Vagina (tissue), 2 donors: ENCODE measurements at places on chromosomes 11 and 22. TPM values are rescaled to one million over a fixed set of nuclear protein-coding genes. Genes with fewer than 3 reads are reported as not detected.

DNA sequence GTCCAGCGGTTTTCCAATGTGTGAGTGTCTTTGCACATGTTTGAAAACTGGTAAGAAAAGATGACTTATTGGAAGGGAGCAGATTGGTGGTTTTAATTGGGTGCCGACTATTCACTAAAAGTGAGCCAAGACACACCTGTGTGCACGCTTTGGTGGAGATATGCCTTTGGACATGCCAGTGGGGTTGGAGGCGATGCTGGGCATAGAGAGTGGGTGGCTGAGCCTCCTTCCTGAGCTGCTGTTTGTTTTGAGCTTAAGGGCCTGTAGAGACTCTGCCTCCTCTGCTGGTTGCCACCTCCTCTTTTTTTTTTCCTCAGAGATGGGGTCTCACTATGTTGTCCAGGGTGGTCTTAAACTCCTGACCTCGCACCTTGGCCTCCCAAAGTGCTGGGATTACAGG lies 9.5 kb downstream of the IGHMBP2 start:
- H3K4me1 ChIP-seq, result no peaks in the 10 kb centered on the region
- no peak overlapping the region for H3K4me3 ChIP-seq
- DNase-seq, result no peak
- no peak overlapping the region for H3K27ac ChIP-seq
- H3K36me3 ChIP-seq, result no peaks in the 10 kb centered on the region

DNA sequence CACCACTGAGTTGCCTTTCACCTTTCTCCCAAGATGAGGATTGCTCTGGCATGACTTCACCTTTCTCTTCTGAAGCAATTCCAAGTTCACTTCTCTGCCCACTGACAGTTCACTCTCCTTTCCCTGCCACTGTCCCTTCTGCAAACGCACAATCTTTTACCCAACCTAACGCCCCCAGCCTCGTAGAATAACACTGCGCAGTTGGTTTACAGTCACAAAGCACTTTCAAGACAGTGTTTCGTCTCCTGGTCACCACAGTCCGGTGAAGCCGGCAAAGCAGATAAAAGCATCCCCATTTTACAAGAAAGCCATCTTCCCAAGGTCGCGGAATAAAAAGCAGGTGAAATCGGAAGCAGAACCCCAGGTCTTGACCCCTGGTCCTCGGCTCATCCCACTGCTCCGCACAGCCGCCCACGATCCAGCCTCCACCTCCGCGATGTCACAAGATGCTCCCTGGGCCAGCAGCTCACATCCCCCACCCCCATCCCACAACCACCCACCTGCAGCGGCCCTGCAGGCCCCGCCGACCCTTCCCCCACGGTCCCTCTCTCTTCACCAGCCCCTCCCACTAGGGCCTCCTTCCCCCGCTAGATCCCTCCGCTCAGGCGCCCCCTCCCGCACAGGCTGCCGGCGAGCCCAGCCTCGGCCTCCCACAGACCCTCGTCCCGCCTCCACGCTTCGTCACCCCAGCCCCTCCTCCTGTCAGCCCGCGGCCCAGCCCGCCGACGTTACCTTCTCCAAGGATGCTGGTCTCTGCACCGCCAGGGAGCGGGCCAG lies 585 bp downstream of the PI4KA start:
- H3K27me3 ChIP-seq, result no peaks in the 10 kb centered on the region
- no peak for DNase-seq
- peaks cover 78% of the 10 kb centered on the region for H3K4me1 ChIP-seq
- H3K4me3 ChIP-seq, result peak overlapping the region; percentile 79
- peak overlapping the region; percentile 85 for H3K27ac ChIP-seq
- no peaks in the 10 kb centered on the region for H3K36me3 ChIP-seq

DNA sequence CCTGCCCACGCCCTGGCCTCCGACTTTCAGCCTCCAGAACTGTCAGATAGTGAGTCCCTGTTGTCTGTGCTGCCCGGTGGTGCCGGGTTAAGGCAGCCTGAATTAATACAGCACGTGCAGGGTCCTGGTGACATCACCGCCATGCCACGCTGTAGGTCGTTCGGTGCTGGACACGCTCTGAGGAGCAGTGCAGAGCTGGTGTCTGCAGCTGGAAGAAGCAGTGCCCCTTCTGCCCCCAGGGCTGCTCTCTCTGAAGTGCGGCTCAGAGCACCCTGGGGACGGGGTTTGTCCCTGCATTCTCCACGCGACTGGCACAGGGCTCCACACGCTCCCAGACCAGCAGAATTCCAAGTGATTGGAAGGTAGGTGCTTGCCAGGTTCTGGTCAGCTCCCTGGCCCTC lies 831.5 kb downstream of the TBC1D22A start:
- peak; percentile 54 for DNase-seq
- no peak overlapping the region for H3K4me3 ChIP-seq
- H3K27me3 ChIP-seq, result no peaks in the 10 kb centered on the region
- H3K36me3 ChIP-seq, result no peaks in the 10 kb centered on the region

KLHL35 gene
- not detected for total RNA-seq

RCOR2 gene
- total RNA-seq, result not detected

OR51B2 gene
- total RNA-seq, result not detected

DNA sequence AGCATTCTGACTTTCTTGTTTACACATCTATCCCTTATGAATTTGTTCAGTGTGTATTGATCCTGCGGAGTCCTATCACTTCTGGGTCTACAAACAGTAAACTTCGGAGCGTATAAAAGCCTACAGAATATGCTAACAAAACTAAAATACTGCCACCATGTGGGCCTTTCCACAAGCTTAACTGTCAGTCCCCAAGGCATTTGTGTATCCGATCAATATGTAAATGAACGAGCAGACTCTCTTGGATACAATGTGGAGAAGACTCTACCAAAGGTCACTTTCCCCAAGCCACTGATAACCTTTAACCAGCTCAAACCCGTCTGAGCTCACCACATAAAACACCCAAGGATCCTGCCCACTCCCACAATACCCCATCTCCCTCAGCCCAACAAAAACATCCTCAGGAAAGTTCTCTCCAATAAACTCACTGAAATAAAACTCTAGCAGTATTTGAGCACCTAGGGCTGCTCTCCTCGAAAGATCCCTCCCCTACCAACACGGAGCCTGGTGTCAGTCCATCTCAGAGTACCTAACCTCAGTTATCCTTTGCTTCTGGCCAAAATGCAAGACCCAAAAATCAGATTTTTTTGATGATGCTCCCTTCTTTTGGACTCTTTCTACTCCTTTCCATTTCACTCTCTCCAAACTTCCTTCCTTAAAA lies 17.8 kb downstream of the ADA2 start:
- H3K36me3 ChIP-seq, result no peaks in the 10 kb centered on the region
- H3K4me3 ChIP-seq, result no peak overlapping the region
- H3K27me3 ChIP-seq, result no peaks in the 10 kb centered on the region
- DNase-seq, result no peak
- H3K27ac ChIP-seq, result no peak overlapping the region
- peaks cover 8% of the 10 kb centered on the region for H3K4me1 ChIP-seq

DNA sequence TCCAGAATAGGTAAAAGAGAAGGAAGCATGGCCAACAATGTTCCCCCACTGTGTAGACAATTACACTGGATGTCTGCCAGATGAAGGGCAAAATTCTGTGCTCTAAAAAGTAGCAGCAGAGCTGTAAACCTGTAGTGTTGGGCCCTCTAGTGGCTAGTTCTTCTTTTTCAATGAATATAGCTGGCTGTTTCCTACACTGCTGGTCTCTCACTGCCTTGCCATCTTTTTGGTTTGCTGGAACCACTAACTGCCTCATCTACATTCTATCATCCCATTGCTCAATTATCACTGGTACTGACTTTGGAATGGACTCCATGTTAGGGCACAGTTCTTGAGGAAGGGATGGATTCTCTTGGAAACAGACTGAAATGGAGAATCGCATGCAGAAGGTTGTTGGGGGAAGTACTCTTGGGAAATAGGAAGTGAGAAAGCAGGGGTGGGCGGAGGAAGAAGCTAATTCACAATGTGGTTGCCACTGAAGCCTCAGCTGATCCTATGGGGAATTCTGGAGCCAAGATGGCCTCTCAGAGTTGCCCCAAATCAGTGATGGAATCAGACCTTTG lies 17.9 kb downstream of the KCNE3 start:
- H3K4me1 ChIP-seq, result peaks cover 4% of the 10 kb centered on the region
- H3K27ac ChIP-seq, result no peak overlapping the region
- DNase-seq, result no peak
- no peaks in the 10 kb centered on the region for H3K27me3 ChIP-seq
- no peak overlapping the region for H3K4me3 ChIP-seq

TRIM48 gene
- total RNA-seq, result not detected

DNA sequence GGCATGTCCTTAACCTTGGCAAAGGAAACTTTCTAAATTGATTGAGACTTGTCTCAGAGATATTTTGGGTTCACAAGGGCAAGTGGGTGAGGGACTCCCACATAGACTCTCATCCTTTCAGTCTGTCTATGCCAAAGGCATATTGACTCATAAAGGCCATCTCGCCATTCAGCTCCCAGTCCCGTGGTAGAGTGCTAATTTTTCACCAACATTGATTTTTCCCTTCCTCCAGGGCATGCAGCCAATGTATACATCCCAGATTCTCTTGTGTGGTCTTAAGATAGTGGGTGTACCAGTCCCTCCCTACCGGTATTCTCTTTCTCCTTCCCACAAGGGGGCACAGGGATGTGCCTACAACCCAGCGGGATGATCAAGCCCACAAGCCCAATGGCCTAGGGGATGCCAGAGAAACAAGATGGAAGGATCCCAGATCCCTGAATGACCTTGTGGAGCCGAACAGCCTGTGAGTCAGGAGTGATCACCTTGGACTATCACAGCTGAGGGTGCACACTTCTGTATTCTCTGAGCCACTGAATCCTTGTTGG lies 7.9 kb downstream of the C11orf96 start:
- H3K36me3 ChIP-seq, result no peaks in the 10 kb centered on the region
- no peak for DNase-seq
- H3K27me3 ChIP-seq, result no peaks in the 10 kb centered on the region
- no peak overlapping the region for H3K4me3 ChIP-seq

DNA sequence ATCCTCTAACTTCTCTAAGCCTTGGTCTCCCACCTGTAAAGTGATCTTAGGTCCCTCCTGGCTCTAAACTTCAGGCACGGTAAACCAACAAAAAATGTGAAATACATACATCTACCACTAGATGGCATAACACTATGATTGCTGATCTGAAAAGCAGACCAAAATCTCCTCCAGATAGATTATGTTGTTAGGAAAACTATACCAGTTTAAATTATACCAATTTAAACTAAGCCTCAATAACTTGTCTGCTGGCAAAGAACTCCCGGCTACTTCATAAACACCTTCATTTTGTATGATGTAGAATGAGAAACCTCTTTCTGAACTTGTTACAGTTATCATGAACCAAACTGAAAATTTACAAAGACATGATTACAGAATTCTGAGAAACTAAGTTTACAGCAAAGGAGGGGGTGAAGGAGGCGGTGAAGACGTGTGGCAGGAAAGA lies 85.9 kb downstream of the SBF2 start:
- H3K27ac ChIP-seq, result no peak overlapping the region
- DNase-seq, result no peak
- H3K4me3 ChIP-seq, result no peak overlapping the region
- H3K27me3 ChIP-seq, result no peaks in the 10 kb centered on the region
- H3K36me3 ChIP-seq, result no peaks in the 10 kb centered on the region

OR2AG1 gene
- total RNA-seq, result not detected

- H3K27me3 ChIP-seq, result no peaks in the 10 kb centered on the region
- DNase-seq, result no peak
- peaks cover 7% of the 10 kb centered on the region for H3K36me3 ChIP-seq
- H3K4me3 ChIP-seq, result no peak overlapping the region
These were observed 29.5 kb upstream of the TESMIN start for GRCh38 chr11:68780829-68781228.

- no peaks in the 10 kb centered on the region for H3K36me3 ChIP-seq
- H3K27ac ChIP-seq, result no peak overlapping the region
- H3K27me3 ChIP-seq, result no peaks in the 10 kb centered on the region
- H3K4me3 ChIP-seq, result no peak overlapping the region
These were observed 6.0 kb upstream of the CARD10 start for GRCh38 chr22:37525073-37525745.

- H3K27ac ChIP-seq, result no peak overlapping the region
- H3K4me1 ChIP-seq, result no peaks in the 10 kb centered on the region
- H3K27me3 ChIP-seq, result no peaks in the 10 kb centered on the region
These were observed 26.8 kb upstream of the WT1 start for GRCh38 chr11:32462011-32462690.

HTR3B gene
- total RNA-seq, result not detected

DNA sequence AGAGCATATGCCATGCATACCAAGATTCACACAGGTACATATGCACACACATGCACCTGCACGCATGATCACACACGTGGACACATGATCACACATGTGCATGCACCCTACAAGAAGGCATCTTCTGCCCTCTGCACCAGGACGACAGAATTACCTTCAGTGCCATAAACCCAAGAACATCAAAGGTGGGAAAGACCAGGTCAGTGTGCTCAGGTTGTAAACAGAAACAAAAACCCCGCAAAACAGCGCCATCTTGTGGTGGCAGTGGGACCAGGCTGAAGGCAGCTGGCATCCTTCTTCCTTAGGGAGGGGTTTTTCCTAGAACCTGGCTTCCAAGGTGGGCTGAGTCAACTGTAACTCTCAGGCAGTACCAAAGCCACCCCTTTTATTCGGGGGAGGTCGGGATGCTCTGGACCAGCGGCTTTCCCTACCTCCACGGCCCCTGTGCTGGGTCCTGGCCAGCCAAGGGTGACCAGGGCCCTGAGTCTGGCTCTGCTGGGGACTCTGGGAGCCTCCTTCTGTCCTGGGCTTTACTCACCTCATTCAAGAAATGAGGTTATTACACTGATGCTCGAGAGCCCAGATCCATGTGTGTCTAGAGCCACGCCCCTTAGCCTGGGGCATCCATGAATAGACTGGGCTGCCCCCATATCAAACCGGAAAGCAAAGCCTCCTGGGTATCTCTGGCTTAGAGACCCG lies 69.4 kb upstream of the FGF3 start:
- DNase-seq, result no peak
- H3K27me3 ChIP-seq, result no peaks in the 10 kb centered on the region
- no peaks in the 10 kb centered on the region for H3K36me3 ChIP-seq
- no peak overlapping the region for H3K27ac ChIP-seq

DNA sequence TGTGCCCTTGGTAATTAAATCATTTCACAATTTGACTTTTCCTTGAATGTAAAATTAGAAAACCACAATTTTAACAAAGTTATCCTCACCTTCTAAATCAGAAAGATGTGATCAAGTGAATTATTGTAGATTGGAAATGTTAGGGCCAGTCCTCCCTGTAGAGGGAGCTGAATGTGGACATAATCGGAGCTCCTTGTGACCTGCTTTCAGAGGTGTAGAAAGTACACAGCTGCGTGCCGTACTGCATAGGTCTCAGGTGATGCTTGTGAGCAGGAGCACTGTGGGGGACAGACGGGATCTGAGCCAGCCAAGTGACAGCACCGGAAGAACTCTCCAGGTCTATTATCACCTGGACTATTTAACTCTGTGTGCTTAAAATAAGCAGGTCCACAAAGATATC lies 338.0 kb downstream of the AASDHPPT start:
- H3K36me3 ChIP-seq, result no peaks in the 10 kb centered on the region
- no peaks in the 10 kb centered on the region for H3K4me1 ChIP-seq
- H3K27me3 ChIP-seq, result no peaks in the 10 kb centered on the region
- DNase-seq, result no peak
- H3K4me3 ChIP-seq, result no peak overlapping the region
- no peak overlapping the region for H3K27ac ChIP-seq

OR2D2 gene
- not detected for total RNA-seq

SCGB1D2 gene
- not detected for total RNA-seq
